ENCODE measurements at places on chromosomes 2 and 18.

DNA sequence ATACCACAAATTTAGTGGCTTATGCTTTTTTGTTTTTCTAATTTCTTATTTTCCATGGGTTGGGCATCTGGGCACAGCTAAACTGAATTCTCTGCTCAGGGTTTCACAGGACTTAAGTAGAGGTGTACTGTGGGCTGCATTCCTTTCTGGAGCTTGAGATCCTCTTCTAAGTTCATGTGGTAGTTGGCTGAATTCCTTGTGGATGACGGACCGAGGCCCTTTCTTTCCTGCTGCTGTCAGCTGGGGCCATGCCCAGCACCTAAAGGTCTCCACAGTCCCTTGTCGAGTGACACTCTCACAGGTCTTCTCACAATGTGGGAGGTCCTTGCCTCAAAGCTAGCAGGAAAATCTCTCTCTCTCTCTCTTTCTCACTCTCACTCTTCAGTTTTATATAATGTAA lies 433.5 kb upstream of the LRATD1 start:
- no peak for DNase-seq

DNA sequence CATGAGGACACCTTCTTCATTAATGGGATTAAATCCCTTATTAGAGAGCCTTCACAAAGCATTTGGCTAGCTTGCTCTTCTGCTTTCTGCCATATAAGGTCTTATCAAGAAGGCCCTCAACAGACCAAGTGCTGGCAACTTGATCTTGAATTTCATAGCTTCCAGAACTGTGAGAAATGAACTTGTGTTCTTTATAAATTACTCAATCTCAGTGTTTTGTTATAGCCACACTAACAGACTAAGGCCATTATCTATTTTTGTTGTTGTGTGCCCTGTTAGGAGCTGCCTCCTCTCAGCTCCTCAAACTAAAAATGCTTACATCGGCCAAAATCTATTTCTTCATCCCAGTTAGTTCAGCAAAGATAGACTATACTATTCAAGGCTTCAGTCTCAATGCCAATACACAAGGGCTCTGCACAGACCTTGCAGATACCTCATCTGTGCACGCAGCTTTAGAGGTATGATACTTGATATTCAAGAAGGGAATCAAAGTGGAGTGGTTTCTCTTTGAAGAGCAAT lies 182.9 kb downstream of the GPD2 start:
- no peak for DNase-seq

DNA sequence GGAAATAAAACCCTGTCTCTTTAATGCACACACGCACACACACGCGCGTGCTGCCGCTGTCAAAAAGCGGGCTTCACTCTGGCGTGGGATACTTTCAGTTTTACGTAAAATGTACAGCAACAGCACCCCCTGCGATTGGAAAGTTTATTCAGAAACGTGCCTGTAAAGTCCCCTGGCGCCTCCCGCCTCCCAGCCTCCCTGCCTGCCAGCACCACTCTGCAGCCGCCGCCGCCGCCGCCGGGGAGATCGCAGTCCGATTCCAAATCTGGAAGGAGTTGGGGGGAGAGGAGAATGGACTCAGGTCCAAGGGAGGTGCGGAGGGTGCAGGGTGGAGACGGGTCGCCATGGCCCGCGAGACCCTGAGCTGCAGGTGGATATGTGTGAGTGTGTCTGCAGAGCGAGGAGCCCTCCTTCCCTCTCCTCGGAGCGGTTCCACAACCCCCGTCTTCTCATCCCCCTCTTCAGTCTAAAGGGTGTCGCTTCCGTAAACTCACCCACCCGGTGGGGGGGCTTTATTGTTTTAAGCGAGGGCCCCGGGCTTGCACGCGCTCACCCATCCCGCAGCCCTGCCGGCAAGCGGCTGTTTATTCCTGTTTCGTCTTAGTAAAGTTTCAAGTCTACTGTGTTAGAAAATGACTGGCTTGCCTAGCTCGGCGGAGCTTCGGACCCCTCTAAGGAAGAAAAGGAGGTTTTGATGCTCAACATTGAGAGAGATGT lies 1.8 kb upstream of the BCL11A start:
- no peak for DNase-seq

GRCh38 chr2:185291035-185291647 lies 447.5 kb upstream of the FSIP2 start:
- peak; percentile 32 for DNase-seq

DNA sequence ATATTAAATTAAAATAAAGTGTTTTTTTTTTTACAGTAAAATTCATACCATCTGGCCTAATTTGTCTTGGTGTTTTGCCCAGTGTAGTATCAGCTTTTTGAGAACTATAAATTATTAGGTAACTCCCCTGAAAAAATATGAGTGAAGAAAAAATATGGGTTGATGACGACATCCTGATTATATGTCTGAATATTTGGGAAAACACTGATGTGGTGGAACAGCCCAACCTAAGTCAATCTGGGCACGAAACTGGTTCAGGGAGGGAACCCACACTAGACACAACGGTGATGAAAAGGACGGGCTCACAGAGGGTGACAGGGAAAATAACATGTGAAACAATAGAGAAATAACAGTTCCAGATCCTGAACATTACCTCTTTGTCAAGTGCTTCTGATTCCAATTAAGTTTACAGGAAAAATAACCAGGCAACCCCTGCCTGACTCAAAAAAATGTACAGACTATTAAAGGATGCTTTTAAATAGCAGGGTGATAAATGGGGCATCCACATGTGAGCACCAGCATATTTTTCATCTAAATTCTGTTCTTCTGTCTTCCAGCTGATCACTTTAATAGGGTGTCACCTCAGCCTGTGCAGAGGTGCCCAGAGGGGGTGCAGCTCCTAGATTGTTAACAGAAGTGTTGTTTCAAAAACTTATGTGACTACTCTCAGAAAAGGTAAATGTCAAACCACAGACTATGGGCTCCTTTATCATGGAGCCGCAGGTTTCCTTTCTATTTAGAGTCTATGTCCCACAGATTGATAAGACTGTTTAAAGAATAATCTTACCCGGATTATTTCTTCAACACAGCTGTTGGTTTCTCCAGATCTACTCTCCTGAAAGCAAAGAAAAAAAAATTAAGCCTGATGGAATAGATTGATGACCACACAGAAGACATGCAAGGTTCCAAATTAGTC lies 305.4 kb downstream of the AFF3 start:
- DNase-seq: no peak

DNA sequence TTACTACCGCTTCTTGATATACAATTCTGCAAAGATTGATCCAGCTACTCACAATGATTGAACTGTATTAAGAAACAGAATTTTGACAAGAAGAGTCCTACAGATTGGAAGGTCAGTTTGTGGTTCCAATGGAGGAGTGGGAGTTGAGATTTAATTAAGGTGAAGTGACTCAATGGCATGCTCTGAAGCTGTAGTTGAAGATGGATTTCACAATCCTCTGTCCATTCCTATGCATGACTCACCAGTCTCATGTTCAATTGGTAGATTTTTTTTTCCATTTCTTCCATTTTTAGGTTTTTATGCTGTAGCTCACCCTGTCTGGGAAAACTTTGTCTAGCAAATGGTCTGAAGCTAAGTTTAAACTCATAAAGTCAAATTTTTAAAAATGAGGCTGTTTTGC lies 83.3 kb downstream of the DPP4 start:
- DNase-seq: no peak

DNA sequence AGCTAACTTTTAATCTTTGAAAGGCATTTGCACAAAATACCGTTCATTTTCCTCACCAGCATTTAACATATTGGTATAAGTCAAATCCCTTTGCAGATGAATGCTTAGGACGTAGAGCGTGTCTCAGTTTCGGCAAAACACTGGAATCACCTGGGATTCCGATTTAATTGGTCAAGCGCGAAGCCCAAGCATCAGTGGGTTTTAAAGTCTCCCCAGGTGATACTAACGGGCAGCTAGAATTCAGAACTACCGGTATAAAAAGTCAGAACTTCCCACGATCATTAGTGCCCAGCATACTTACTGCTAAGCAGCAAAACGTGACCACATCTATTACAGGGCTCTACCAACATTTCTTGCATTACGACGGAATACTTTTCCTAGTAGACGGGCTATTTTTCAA lies 24.6 kb downstream of the ALPK2 start:
- DNase-seq: no peak

DNA sequence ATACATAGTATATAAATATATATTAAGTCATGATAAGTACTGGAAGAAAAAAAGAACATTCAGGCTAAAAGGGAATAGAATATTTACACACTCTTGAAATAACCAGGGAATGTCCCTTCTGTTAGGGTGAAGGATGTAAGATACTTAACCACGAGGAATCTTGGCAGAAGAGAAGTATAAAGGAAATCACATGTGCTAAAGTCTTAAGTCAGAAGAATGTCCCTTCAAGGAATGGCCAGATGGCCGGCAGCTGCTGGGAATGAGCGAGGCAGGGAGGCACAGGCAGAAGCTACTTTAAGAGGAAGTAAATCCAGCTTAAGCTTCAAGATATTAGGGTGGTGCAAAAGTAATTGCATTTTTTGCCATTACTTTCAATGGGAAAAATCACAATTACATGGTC lies 5.5 kb downstream of the CCDC102B start:
- DNase-seq: no peak

GRCh38 chr2:119305497-119306195 lies 61.0 kb downstream of the C2orf76 start:
- DNase-seq: no peak

DNA sequence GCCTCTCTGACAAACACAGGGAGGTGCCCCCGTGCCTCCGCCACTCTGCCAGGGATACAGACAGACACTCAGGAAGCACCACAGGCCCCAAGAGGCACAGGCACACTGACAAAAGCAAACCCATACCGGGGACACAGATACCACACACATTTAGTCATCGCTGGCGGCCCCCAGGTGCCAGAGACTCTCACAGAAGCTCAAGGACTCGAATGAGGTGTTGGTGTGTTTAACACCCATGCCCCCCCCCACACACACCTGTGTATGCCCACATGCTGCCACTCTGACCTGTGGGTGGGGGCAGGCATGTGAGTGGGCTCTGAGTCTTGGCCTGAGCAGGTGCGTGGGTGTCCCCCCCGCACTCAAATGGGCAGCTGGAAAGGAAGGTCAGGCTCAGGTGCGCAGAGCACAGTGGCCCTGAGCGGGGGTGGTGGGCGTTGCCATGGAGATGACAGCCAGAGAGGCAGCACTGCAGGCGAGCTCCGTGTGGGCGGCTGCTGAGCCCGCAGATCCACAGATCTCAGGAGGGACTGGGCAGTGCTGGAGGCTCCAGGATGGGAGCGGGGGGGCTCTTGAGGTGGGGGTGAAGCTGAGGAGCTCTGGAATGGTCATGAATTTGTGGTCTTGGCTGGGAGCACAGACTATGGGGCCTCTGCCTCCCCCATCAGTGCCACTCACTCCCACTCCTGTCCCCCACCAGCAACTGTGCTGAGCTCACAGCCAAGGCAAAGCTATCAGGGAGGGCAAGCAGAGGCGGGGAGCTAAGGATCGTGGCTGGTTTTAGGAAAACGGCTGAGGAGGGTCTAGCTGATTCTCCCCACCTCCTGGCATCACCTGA lies 73.9 kb upstream of the TAF1B start:
- DNase-seq: no peak

DNA sequence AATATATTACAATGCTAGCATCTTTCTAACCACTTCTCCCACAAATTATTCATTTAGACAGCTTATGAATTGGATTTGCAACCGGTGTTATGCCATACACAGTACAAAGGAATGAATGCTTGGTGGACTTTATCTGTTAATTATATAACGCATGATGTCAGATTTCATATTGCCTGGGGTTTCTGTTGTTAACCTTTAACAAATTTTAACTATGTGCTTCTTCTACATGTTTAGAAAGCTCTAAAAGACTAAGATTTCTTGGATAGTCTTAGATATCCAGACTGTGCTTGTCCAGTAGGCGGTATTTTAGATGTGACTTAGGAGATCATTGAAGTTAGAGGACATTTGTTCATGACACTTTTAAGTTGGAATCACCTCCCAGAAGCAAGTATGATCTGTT lies 976.3 kb downstream of the TMEM182 start:
- no peak for DNase-seq

- no peak for DNase-seq
These were observed 32.5 kb upstream of the WIPF1 start for GRCh38 chr2:174630107-174630506.

DNA sequence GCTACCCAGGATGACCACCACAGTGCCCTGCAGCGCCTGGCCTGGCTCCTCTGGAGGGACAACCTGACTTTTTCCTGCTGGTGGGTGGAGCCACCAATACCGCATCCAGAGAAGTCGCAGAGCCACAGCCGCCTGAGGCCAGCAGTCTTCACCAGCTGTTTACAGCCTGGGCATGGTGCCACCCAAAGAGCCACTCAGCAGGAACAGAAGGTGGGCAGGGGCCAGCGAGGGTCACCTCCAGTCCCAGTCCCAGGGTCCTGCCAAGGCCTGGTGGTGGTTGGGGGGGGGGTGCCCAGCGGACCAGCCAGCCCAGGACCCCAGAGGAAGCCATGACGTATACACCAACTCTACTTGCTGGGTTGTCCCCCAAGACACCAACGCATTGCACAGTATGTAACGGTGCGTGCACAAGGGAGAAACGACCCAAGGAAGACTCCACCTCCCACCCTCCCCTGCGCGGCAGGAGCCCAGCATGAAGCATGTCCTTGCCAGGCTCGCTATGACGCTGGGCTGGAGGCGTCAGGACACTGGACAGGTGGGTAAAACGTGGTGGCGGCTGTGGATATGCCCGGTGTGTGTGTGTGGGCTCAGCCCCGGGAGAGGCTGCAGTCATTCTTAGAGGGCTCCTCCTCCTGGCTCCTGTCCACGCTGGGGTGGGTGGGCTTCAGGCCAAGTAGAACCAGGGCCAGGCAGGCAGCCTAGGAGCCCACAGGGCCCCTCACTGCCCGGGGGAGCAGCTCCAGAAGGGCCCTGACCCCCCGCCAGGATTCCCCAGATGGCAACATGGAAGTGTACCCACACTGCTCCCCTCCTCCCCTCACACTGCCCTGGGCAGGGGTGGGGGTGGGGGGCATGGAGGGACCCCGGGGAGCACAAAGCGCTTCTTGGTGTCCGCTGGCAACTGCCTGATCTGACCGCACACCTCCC lies 49.3 kb downstream of the HS6ST1 start:
- DNase-seq: no peak

GRCh38 chr2:176533505-176534193 lies 264.4 kb downstream of the MTX2 start:
- no peak for DNase-seq

GRCh38 chr18:76130845-76131244 lies 364.2 kb downstream of the ZNF516 start:
- no peak for DNase-seq

DNA sequence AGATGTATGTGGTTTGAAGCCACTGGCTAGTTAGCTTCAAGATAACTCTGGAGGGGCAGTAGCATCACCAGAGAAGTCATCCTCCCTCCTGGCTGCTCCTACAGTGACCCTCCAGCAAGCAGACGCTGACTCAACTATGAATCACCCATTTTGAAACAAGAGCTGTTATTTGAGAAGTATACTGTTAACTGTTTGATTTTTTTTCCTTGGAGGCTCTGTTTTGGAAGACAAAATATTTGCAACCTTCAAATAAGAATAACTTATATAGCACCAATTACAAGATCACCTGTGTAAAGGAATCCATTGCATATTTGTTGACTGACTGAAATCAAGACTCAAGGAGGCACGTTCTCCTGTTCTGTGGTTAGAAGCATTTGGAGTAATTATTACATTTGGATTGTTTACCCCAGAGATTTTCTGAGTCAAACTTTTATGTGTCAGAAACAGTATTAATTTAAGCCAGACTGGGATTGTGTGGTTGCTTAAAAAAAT lies 313.8 kb downstream of the MTX2 start:
- peak; percentile 35 for DNase-seq

Data from HEK293T (cell line).